ENCODE measurements at places on chromosomes 2 and 18.

DNA sequence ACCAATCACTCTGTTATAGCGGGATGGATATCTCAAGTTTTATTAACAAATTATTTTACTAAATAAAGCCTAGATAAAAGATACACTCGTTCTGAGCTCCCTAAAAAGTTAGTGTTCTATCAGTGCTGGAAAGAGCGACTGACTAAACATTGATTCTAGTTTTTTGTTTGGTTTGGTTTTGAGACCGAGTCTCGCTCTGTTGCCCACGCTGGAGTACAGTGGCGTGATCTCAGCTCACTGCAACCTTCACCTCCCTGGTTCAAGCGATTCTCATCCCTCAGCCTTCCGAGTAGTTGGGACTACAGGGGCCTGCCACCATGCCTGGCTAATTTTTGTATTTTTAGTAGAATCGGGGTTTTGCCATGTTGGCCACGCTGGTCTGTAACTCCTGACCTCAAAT is 73.8 kb upstream of the CDCA7 start:
- no peak for DNase-seq

DNA sequence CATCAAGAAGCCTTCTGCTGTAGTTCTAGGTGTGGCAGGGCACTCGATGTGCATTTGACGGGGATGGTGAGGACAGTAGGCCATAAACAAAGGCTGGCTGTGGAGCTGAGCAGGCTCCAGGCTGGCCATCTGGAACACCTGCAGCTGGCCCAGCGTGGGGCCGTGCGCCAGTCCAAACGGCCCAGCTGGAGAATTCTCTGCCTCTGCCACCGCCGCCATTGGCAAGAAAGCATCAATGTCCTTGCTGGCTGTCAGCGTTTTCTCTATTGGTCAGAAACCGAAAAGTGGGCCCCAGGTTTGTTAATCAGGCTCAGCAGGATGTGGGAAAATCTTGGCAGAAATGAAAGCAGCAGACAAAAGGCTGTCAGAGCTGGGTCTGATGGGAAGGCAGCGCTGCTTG is 24.0 kb upstream of the CTIF start:
- no peak for DNase-seq

DNA sequence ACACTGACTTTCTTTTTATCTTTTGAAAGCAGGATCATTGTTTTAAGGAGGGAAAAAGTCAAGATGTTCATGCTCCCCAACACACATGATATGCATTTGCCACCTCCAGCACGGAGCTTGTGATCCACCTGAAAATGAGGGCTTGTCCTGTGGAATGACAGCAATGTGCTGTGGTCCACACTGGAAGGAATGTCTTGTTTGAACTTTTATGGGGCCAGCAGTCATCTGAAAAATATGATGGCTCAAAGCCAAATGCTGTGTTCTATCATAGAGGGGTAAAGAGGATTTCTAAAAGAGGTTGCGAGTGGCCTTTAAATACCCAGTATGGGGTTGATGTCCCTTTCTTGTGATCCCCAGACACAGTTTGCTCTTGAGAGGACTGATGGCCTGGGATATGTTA is 226.5 kb upstream of the SPRED2 start:
- DNase-seq, result peak; percentile 47

- DNase-seq, result no peak
These were observed 77.2 kb upstream of the OTOS start for GRCh38 chr2:240217431-240218301.

- no peak for DNase-seq
These were observed 10.1 kb downstream of the ARHGEF4 start for GRCh38 chr2:130846686-130847375.

DNA sequence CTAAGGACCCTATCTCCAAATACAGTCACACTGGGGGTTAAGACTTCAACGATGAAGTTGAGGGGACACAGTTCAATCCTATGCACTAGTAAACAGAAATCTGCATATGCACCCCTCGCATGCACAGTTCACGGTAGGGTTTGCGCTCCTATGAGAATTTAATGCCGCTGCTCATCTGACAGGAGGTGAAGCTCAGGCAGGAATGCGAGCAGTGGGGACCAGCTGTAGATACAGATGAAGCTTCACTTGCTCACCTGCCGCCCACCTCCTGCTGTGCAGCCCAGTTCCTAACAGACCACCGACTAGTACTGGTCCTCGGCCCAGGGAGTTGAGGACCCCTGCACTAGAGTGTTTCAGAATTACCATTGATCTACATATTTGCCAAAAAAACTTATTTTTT is 40.0 kb upstream of the FAHD2A start:
- no peak for DNase-seq

Data from HS-27A (cell line).